Progenitor cell of endocrine pancreas (in vitro differentiated cells): ENCODE measurements at places on chromosomes 2 and 18. TPM values are rescaled to one million over a fixed set of nuclear protein-coding genes. Genes with fewer than 3 reads are reported as not detected.

MAPK4 gene
- 14.8 and 16.3 TPM in 2 replicates for total RNA-seq

SERPINB12 gene
- total RNA-seq, result not detected in 2 replicates

ALPG gene
- not detected in 2 replicates for total RNA-seq

FAM237A gene
- total RNA-seq, result not detected in 2 replicates

PAIP2B gene
- 23.9 and 25.1 TPM in 2 replicates for total RNA-seq

DLGAP1 gene
- total RNA-seq, result 16.7 and 18.3 TPM in 2 replicates

ANKMY1 gene
- total RNA-seq, result 29.0 and 29.2 TPM in 2 replicates

RAPGEF4 gene
- total RNA-seq, result 8.6 and 11.9 TPM in 2 replicates

CHRNG gene
- 0.42 TPM in 1 of 2 replicates, not detected in the other for total RNA-seq

EFHD1 gene
- total RNA-seq, result 2.7 and 4.3 TPM in 2 replicates

TIGD1 gene
- 11.9 and 12.0 TPM in 2 replicates for total RNA-seq

AGXT gene
- total RNA-seq, result 1.0 and 1.2 TPM in 2 replicates

RAD51AP2 gene
- 0.07 and 0.13 TPM in 2 replicates for total RNA-seq

MEP1B gene
- total RNA-seq, result not detected in 2 replicates

SPEG gene
- total RNA-seq, result 15.1 and 15.5 TPM in 2 replicates

DUSP2 gene
- total RNA-seq, result 0.64 and 0.93 TPM in 2 replicates

- H3K27ac ChIP-seq, result no peak overlapping the region
- H3K4me3 ChIP-seq, result no peak overlapping the region
- peaks cover 9% of the 10 kb centered on the region for H3K4me1 ChIP-seq
- H3K27me3 ChIP-seq, result peaks cover 12% of the 10 kb centered on the region
- no peak for DNase-seq
- no peaks in the 10 kb centered on the region for H3K36me3 ChIP-seq
Observed at GRCh38 chr2:85722519-85722918, 28.4 kb downstream of the GNLY start.

- no peak overlapping the region for H3K27ac ChIP-seq
- no peaks in the 10 kb centered on the region for H3K36me3 ChIP-seq
- no peak for DNase-seq
Observed at GRCh38 chr18:79787865-79788733, 9.6 kb upstream of the KCNG2 start.

- peaks cover 2% of the 10 kb centered on the region for H3K27me3 ChIP-seq
- H3K36me3 ChIP-seq, result no peaks in the 10 kb centered on the region
- no peak for DNase-seq
- H3K27ac ChIP-seq, result peak overlapping the region; percentile 98
- peak overlapping the region; percentile 98 for H3K4me3 ChIP-seq
Observed at GRCh38 chr2:65436824-65437221, 4.4 kb upstream of the SPRED2 start.

- H3K27me3 ChIP-seq, result peaks cover 31% of the 10 kb centered on the region
- no peak for DNase-seq
- H3K27ac ChIP-seq, result no peak overlapping the region
- H3K4me3 ChIP-seq, result no peak overlapping the region
- peaks cover 3% of the 10 kb centered on the region for H3K4me1 ChIP-seq
Observed at GRCh38 chr18:24402209-24402785, 4.7 kb upstream of the OSBPL1A start.

- H3K36me3 ChIP-seq, result no peaks in the 10 kb centered on the region
- H3K27me3 ChIP-seq, result no peaks in the 10 kb centered on the region
- peaks cover 9% of the 10 kb centered on the region for H3K4me1 ChIP-seq
- no peak overlapping the region for H3K27ac ChIP-seq
Observed at GRCh38 chr2:48205137-48205798, 299.0 kb upstream of the FBXO11 start.

GRCh38 chr2:238240757-238241711, 1.2 kb upstream of the HES6 start:
- H3K27ac ChIP-seq, result peak overlapping the region; percentile 76
- H3K4me1 ChIP-seq, result peaks cover 8% of the 10 kb centered on the region
- H3K4me3 ChIP-seq, result peak overlapping the region; percentile 72
- H3K27me3 ChIP-seq, result peaks cover 7% of the 10 kb centered on the region

GRCh38 chr2:174013315-174013751, 48.2 kb upstream of the SP3 start:
- no peaks in the 10 kb centered on the region for H3K36me3 ChIP-seq
- peak overlapping the region; percentile 49 for H3K4me3 ChIP-seq
- peaks cover 64% of the 10 kb centered on the region for H3K27me3 ChIP-seq
- H3K27ac ChIP-seq, result peak overlapping the region; percentile 74
- DNase-seq, result no peak

GRCh38 chr18:76686737-76687231, 135.6 kb upstream of the ZNF236 start:
- peak; percentile 24 for DNase-seq
- H3K36me3 ChIP-seq, result no peaks in the 10 kb centered on the region
- peaks cover 14% of the 10 kb centered on the region for H3K27me3 ChIP-seq
- H3K4me1 ChIP-seq, result peaks cover 6% of the 10 kb centered on the region

- no peaks in the 10 kb centered on the region for H3K27me3 ChIP-seq
- H3K4me1 ChIP-seq, result peaks cover 8% of the 10 kb centered on the region
- no peaks in the 10 kb centered on the region for H3K36me3 ChIP-seq
- H3K27ac ChIP-seq, result no peak overlapping the region
Observed at GRCh38 chr2:22634167-22634566, 750.8 kb upstream of the KLHL29 start.

GRCh38 chr2:135980434-135981079, 4.9 kb downstream of the DARS1 start:
- H3K27ac ChIP-seq, result no peak overlapping the region
- no peak overlapping the region for H3K4me3 ChIP-seq
- peaks cover 8% of the 10 kb centered on the region for H3K4me1 ChIP-seq
- peaks cover 9% of the 10 kb centered on the region for H3K36me3 ChIP-seq
- DNase-seq, result no peak
- H3K27me3 ChIP-seq, result no peaks in the 10 kb centered on the region

DNA sequence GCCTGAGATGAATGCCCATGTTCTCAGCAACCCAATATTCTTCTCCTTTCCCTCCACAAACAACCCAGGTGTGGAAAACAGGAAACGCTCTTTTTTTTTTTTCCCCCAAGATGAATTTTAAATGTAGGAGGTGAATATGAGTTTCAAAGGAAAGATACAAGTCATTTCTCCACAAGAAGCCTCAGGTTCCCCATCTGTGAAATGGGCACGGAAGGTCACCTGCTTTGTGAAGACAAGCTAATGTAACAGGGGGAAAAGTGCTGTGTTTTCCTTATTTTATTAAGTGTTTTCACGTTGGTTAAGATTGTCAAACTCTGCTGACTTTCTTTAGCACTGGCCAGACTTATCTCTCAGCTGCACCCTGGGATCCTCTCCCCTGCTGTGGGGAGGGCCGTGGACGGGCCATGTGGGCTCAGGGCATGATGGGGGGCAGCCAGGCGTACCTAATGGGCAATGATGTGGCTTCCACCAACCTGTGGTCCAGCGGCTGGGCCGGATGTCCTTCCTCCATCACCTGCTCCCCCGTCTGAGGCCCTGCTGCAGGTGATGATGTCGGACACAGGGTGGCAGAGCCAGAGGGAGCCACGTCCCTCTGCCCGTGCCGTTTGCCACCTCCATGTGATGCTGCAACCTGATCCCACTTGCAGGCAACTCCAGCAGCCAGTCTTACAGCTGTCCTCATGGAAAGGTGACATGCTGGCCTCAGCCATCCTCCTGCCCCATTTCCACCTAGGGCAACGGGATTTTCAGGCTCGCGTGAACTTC, 130.0 kb upstream of the PXDN start:
- no peak overlapping the region for H3K27ac ChIP-seq
- peaks cover 44% of the 10 kb centered on the region for H3K27me3 ChIP-seq
- no peaks in the 10 kb centered on the region for H3K36me3 ChIP-seq
- no peak for DNase-seq
- no peak overlapping the region for H3K4me3 ChIP-seq
- H3K4me1 ChIP-seq, result no peaks in the 10 kb centered on the region

GRCh38 chr2:85011747-85012146, 40.8 kb downstream of the KCMF1 start:
- H3K27me3 ChIP-seq, result no peaks in the 10 kb centered on the region
- peaks cover 32% of the 10 kb centered on the region for H3K4me1 ChIP-seq
- H3K27ac ChIP-seq, result no peak overlapping the region

DNA sequence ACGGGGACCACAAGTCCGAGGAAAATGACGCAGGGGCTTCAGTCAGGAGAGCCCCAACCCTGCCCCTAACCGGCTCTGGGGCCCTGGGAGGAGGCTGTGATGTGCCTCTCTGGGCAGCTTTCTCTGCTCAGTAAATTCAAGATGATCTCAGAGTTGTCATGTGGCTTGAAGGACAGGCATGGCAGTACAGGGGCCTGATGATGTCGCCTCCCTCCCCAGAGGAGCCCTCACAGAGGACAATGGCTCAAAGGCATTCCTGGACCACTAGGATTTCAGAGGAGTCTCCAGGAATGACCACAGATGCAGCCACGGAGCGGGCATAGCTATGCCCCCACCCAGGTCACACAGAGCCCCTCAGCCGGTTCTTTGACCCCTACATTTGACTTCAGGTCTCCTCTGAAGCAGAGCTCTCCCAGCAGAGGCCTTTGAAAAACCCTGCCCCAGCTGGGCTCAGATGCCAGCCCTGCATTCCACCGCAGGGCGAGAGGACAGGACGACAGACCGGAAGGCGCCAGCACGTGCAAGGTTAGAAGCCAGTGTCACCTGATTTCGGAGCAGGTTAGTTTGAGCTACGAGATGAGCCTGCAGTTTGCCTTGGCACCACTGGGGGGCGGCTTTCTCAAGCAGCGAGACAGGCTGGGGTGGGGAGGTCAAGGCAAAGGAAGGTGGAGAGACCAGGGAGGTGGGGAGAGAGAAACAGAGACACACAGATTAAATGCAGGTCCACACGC, 39.2 kb downstream of the BIN1 start:
- H3K27me3 ChIP-seq, result no peaks in the 10 kb centered on the region
- no peak overlapping the region for H3K27ac ChIP-seq
- no peaks in the 10 kb centered on the region for H3K4me1 ChIP-seq
- peaks cover 3% of the 10 kb centered on the region for H3K36me3 ChIP-seq
- no peak overlapping the region for H3K4me3 ChIP-seq

DNA sequence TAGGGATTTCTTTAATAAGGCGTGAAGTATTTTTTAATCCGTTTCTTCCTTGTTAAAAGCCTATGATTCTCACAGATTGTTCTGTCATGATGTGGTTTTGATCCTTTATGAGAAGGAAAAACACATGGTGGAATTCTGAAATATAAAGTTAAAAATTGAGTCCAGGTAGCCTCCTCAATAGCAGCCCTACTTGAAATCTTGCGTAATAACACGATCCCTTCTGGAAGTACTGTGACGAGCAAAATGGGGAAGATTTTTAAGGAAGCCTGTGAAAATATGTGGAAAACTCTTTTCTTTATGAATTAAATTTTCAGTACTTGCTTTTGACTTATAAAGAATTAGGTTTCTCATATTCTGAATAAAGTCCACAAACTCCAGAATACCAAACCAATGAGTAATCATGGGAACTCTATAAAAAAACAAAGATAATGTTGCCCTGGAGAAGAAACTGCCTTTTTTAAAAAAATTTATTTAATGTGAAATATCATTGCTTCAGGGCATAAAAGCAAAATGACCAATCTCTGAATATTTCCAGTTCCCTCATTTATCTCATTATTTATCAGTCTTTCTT, 476.4 kb upstream of the ZEB2 start:
- DNase-seq, result no peak
- H3K36me3 ChIP-seq, result no peaks in the 10 kb centered on the region
- no peak overlapping the region for H3K4me3 ChIP-seq
- no peak overlapping the region for H3K27ac ChIP-seq

DNA sequence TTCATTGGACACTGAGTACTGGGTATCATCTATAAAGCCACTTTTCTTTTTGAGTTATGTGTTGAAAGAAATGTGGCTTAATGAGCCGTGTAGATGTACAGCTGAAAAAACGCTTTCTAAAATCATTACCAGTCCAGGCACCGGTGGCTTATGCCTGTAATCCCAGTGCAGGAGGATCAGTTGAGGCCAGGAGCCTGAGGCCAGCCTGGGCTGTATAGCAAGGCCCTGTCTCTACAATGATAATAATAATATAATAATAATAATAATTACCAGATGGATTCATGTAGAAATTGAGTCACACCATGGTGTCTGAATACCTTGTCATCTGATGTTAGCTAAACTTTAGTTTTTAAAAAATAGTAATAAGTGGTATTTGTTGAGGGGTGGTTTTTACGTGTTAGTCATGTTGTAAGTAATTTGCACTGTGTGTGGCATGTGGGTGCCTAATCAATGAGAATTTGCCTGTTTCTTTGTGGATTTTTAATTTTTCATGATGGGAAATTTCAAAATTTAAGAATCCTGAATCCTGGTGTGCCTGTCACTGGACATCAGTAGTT, 30.1 kb downstream of the NCK2 start:
- no peak overlapping the region for H3K4me3 ChIP-seq
- no peak overlapping the region for H3K27ac ChIP-seq
- H3K36me3 ChIP-seq, result no peaks in the 10 kb centered on the region
- no peaks in the 10 kb centered on the region for H3K27me3 ChIP-seq

GRCh38 chr2:20421336-20421987, 25.4 kb upstream of the RHOB start:
- no peaks in the 10 kb centered on the region for H3K36me3 ChIP-seq
- peak; percentile 6 for DNase-seq
- peaks cover 13% of the 10 kb centered on the region for H3K27me3 ChIP-seq
- H3K4me3 ChIP-seq, result no peak overlapping the region

DNA sequence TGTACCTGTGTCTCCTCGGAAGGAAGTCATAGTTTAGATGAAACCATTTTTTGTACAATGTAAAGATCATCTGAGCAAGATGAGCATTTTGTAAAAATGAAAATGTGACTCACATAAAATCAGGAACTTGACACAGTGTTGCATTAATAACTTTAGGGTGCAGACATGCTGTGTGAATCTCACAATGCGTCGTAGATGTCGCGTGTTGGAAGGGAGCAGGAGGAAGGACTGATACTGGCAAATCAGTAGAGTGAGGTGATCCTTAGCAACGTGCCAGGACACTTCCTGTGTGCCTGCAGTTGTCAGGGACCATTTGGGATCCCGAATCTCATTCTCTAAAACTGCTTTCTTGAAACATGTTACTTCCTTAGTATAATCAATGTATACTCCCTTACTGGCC, 103.1 kb downstream of the SH3BP4 start:
- no peak overlapping the region for H3K27ac ChIP-seq
- no peak for DNase-seq
- H3K4me1 ChIP-seq, result peaks cover 1% of the 10 kb centered on the region
- H3K4me3 ChIP-seq, result no peak overlapping the region
- H3K36me3 ChIP-seq, result peaks cover 17% of the 10 kb centered on the region

GRCh38 chr2:41101281-41101680, 649.4 kb upstream of the SLC8A1 start:
- H3K27me3 ChIP-seq, result no peaks in the 10 kb centered on the region
- no peak overlapping the region for H3K4me3 ChIP-seq
